ENCODE measurements at places on chromosomes 1 and 21.

- no peak for DNase-seq
Measured at GRCh38 chr1:74650561-74650960, 23.0 kb downstream of the ERICH3 start.

DNA sequence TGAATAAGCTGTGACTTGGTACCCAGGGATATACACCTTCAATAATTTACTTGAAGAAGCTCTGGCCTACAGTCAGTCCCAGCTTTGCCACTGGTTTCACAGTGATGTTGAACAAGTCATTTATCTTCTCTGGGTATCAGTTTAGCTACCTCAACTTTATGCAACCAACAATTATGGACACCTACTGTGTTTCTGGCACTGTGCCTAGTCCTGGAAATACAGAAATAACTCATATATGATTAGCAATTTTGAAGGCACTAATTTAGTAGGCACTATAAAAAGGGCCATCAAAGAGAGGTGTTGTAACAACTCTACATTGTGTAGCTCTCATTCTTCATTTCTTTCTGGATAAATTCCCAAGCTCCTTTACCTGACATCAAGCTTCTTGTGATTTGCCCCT, 88.6 kb upstream of the SPATA6 start:
- no peak for DNase-seq

GRCh38 chr1:18618546-18619466, 11.8 kb upstream of the PAX7 start:
- peak; percentile 57 for DNase-seq

DNA sequence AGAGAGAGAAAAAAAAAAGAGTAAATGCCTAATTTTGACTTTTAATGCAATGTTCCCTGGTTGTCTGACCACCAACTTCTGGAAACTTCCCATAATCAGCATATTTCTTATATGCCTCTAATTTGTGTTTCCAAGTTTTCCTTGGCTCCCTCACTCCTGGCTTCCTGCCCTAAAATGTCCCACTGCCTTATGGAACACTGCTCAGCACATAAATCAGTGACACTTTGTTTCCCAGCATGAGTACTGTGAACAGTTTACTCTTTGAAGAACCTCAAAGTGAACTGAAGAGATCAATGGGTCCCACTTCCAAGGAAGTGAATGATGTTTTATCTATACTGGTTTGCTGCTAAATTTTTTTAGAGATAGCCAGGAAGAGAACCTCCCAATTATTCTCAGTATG, 271.3 kb upstream of the PRMT6 start:
- DNase-seq, result no peak

GRCh38 chr1:102853701-102854187, 254.6 kb downstream of the COL11A1 start:
- DNase-seq, result no peak
